ENCODE measurements at places on chromosomes 4 and X.
A peak's percentile ranks its signal among the peaks of the same experiment; 100 is the strongest.

DNA sequence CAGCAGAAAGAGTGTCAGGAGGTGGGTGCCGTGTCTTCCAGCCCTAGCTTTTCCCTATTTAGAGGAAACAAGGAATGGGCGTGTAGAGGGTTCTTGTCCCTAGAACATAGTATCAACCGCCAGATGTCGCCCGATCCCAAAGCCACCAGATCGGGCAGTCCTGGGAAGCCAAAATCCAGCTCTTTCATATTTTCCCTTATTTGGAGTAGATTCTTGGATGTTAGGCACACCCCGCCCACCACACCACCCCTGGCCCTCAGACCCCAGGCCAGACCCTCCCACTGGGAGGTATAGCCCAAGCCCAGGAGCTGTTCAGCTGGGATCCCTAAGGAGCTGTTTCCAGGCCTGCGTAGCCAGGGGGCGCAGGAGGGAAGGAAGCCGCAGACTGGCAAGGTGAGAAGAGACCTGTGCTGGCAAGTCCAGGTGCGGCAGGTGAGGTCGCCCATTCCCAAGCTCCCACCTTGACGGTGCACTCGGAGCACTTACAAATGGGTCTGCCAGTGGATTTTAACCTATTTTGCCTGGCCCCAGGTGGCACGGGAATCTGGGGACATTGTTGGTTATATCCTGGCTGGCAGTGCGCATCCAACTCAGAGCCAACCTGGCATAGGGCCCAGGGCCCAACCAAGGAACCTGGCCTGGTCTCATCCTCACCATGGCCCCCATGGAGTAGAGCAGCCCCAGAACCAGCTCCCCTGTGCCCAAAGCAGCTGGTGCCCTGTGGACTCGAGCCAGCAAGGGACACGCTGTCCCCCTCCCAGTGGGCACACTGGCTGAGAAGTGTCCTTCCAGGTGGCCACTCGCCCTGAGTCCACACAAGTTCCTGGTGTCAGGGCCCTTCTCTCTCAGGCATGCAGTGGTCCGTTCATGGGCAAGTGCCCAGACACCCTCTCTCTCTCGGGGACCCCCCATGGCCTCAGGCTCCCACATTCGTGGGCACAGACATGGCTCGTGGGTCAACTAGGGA is 811 bp downstream of the FLNA start:
- DNase-seq, result peak; percentile 60

DNA sequence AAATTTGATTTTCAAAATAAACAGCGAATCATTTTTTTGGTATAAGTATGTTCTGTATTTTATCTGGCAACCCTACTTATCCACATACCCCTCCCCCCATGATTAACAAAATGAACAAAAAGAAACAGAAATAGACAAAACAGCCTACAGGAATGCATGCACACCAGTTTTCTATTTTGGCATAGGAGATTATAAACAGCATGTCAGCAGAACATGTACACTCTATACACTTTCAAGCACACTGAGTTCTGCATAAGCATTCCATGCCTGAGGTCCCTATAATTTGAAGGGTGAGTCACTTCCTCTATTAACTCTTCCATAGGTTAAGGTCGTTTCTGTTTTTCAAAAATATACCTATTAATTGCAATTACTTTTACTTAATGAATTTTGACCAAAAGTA is 28.0 kb upstream of the ZNF280C start:
- DNase-seq, result no peak

GRCh38 chr4:8852118-8852704 is 19.4 kb downstream of the HMX1 start:
- DNase-seq, result no peak

- no peak for DNase-seq
Observed at GRCh38 chrX:103098488-103098887, 5.5 kb upstream of the NXF3 start.

DNA sequence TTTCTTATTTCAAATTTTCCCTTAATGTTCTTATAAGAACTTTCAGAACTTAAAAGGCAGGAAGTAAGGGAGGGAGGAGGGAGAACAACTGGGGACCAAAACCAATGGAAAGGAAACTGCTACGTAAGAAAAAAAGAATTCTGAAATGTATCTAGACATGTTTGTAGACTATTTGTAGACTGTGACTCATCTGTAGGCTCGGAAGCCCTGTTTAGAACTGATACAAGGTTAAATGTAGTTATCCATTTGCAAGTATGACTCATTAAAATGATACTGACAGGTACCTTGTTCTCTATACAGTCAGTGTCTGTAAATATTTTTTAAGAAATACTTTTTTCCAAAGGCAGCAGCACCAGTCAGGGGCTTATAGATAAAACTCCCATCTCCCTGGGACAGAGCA is 202.0 kb downstream of the DHX15 start:
- DNase-seq, result no peak

GRCh38 chrX:45769761-45770582 is 569.3 kb upstream of the DIPK2B start:
- DNase-seq, result no peak

- no peak for DNase-seq
Observed at GRCh38 chr4:77800483-77801259, 18.5 kb downstream of the CNOT6L start.

DNA sequence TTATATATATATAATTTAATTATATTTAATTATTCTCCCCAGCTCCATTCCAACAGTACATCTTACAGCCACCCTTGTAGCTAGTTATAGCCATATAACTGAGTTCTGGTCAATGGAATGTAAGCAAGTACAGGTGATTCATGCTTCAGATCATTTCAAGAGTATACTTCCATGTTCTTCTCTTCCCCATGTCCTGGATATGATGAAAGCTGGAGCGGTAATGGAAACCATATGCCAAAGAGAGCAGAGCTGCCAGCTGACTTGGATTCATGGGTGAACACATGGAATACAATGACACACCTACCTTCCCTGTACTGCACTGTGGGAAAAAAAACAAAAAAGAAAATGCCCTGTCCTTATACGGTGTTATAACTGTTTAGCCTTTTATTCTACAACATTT is 17.5 kb upstream of the CORIN start:
- DNase-seq, result no peak

DNA sequence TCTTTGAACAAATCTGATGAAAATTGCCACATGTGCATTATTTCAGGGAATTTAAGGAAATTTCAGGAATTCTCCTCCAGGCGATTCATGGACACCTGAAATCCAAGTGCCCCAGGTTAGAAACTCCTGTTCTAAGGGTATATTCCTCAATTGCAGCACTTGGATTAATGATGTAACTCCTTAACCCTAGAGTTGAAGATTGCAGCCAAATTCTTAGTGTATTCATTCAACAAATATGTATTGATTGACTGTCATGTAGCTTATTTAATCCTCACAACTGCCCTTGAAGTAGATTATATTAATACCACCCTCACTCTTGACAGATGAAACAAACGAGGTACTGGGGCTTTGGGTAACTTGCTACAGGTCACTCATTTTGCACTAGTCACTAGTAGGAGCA is 11.3 kb downstream of the CETN2 start:
- DNase-seq, result no peak
